Stimulated activated CD8-positive, alpha-beta memory T cell treated with anti-CD3 and anti-CD28 coated beads, Interleukin-7, amount 100 ng/mL, for 1 hour (primary cell): ENCODE measurements at places on chromosomes 2 and 18.

GRCh38 chr2:127637725-127638252, 8.2 kb upstream of the GPR17 start:
- no peak for DNase-seq

- DNase-seq, result no peak
Observed at GRCh38 chr2:40384233-40384632, 67.7 kb downstream of the SLC8A1 start.

DNA sequence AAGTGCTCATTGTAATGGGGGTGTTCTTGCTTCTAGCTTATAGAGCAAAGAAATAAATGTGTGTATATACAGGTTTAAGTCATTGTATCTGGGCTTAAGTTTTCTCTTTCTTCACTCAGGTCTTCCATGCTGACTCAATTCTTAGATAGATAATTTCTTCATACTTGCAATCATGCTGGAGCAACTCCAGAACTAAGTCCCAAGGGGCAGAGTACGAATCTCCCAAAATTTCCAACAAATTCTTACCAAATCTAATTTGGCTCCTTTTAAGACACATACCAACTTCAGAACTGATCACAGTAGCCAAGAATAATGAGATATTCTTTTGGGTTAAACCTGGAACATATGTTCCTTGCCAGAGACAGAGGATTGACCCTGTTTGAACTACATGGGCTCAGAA, 4.3 kb upstream of the SPAG16 start:
- no peak for DNase-seq

DNA sequence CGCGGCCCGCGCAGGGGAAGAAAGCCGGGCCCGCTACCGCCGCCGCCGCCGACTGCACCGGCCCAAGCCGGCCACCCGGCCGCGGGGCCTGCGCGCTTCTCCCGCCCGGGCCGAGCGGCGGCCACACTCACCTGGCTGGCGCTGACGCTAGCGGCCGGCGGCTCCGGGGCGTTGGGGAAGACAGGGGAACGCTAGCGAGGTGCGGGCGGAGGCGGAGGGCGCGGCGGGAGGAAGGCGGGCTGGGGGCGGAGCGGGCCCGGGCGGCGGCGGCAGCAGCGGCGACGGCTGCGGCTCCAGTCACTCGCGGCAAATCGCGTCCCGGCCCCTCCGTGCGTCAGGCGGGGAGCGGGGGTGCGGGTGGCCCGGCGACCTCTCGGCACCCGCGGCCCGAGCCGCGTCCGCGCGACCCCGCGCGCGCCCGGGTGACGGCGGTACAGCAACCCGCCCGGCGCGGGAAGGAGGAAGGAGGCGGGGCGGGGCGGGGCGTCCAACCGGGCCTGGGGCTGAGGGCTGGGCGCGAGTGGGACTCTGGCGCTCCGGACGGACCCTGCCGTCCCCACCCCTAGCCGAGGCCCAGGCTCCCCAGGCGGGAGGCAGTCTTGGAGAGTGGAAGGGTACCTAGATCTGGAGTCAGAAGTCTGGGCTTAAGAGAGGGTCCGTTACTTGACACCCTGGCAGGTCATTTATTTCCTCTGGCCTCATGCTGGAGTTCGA, at the start of gene SESTD1:
Gene SESTD1 (minus strand): TSS at position 465 of the 714 bp plus-strand sequence. CDS start 72,991 bp downstream, outside the sequence.
- DNase-seq, result no peak

GRCh38 chr2:177689623-177690022, 297.1 kb downstream of the AGPS start:
- DNase-seq, result no peak

- DNase-seq, result no peak
Observed at GRCh38 chr18:36471393-36471792, 173.9 kb downstream of the FHOD3 start.

DNA sequence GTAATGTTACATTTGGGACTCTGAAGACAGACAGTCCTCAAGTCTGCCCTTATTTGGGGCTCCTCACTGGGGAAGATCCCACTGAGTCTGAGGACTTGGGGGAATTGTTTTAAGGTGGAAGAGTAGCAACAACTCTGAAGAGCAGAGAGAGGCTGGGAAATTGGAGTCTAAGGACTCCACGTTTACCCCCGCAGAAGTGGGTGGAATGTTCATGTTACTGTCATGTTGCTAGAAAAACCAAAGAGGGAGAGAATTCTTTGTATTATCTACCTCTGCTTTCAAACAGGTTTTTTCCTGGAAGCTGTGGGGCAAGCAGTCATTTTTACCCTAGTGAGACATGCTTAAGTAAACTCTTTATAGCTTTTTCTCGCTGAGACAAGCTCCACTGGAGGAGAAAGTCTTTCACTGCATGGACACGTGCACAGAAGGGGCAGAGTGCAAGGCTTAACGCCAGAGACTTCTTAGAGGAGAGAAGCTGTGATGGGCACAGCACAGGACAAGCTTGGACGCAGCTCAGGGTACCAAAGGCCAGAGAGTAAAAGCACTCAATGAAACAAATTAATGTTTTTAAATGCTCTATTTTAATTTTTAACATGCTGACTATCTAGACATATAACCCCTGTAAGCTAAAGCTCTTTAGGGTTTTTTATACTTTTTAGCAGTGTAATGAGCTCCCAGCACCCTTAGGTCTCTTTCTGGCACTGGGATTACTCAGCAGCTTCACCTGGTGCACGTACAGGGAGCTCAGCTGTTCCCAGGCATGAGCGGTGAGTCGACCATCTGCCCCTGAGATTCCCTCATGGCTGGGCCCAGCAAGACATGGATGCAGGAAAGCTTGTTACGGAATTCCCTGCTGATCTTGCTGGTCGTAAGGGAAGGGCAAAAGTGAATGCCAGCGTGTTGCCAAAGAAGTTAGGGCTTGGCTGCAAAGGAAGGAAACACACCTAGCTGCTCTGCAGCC, 54.5 kb upstream of the BIN1 start:
- DNase-seq, result no peak

DNA sequence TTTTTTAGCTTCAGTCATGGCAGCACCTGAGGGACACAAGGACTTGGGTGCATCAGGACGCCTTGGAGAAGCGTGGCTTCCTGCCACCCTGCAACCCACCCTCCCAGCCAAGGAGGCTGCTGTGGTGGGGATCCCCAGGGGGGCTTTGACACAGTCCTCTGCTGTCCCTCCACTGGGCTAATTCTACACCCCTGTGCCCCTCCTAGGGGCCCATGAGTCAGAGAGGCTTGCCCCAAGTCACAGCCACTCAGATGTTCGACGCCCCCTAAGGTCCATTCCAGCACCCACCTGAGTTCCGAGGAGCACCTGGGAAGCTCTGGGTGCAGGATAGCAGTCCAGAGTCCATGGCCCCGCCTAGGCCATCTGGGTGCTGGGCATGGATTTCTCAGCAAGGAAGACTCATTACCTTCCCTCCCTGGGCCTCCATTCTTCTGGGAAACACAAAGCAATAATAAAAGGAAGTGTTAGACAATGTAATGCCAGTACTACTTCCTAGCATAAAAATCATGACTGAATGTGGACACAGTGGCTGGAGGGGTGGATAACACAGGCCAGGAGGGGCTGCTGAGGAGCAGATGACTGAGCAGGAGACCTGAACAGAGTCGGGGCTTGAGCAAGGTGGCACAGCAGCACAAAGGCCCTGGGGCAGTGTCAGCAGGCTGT, 3.7 kb downstream of the ALPG start:
- DNase-seq, result no peak

GRCh38 chr2:160411167-160411566, 82.4 kb downstream of the RBMS1 start:
- DNase-seq, result no peak

GRCh38 chr2:56132138-56132537, 51.7 kb upstream of the CCDC85A start:
- no peak for DNase-seq

DNA sequence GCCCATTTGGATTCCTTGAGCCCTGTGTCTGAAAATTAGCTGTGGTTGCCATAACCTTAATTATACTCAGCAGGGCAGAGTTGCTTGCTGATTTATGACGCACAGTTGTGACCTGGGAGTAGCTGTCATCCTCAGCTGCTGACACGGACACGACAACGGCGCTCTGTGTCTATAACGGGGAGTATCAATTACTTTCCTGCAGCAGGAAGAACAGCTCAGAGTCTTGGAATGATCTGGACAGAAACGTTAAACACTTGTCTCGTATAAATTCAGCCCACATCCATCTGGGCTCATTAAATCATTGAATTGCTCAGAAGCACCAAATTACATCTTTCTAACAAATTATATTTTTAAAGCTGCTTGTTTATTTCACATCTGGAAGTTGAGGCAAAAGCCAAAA, 116.3 kb downstream of the SEPTIN10 start:
- no peak for DNase-seq

- no peak for DNase-seq
Observed at GRCh38 chr18:39425172-39425850, 1859.7 kb upstream of the CELF4 start.

DNA sequence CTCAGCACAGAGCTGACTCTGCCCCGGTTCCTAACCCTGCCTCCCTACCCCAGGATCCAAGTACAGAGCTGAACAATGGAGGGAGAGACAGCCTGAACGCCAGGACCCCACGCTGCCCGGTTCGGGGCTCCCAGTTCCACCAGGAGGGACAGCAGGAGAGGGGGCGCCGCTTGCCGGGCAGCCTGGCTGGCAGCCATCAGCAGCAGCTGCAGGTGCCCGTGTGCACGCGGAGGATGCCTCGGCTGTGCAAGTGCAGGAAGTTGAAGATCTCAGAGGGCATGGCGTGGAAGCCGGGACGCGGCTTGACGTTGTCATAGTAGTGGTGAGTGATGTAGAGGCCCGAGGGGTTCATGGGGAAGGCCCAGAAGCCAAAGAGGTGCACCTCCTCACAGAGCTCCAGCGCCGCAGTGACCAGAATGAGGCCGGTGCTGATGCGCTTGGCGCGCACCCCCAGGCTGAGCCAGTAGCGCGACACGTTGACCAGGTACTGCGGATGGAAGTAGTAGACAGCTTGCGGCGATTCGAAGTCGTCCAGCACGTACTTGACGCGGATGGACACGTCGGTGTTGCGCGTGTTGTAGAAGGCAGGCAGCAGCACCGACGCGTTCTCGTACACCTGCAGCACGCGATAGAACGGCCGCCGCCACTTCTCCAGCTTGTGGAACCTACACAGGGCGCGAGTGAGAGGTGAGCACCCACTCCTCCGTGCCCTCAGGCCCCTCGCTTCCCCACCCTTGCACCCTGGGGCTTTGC, 23.0 kb upstream of the LOXHD1 start:
- DNase-seq, result no peak

GRCh38 chr2:15045054-15045453, 412.5 kb downstream of the LRATD1 start:
- DNase-seq, result no peak

- no peak for DNase-seq
Observed at GRCh38 chr2:182372661-182373060, 54.2 kb downstream of the PDE1A start.

DNA sequence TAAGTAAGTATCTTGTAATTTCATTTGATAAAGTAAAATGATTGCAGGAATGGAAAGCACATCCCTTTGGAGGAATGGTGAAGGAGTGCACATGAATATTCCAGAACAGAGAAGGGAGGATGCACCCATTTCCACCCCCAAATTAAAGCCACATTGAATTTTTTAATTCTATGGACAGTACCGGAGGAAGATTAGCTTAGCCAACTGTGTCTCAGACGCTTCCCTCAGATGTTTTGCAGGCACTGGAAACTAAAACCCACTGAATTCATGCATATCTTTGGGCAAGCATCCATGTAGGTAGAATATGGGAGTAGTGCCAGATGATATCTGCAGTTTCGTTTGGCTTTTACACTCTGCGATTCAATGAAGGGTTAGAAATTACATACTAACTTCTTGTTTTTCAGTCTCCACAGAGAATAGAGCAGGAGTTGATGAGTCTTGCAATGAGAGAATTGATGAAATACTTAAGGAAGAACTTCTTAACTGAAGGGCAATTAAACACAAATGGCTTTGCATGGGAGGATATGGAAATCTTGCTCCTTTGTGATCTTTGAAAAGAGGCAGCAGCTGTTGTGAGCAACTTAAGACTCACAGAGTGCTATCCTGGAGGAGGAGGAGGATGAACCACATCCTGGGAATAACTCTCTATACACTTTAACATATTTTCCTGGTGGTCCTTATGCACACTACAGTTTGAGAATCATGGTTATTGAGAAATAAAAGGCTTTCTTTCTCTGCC, 71.7 kb upstream of the MYO3B start:
- DNase-seq, result no peak

DNA sequence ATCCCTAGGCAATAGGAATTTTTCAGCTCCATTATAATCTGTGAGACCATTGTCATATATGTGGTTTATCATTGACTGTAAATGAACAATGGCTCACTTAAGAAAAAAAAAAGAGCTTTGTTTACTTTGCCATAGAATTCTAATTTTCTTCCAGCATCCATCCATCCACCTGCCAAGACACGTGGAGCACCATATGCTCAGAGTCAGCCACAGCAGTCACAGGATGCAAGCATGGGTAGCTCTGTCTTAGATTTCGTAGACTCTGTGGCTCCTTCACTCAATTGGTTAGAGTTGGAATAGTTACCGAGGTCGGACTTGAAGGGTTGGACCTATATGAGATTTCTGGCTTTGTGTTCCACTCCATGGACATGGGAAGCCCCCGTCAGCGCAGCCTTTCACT, 75.6 kb downstream of the COA5 start:
- DNase-seq, result no peak

DNA sequence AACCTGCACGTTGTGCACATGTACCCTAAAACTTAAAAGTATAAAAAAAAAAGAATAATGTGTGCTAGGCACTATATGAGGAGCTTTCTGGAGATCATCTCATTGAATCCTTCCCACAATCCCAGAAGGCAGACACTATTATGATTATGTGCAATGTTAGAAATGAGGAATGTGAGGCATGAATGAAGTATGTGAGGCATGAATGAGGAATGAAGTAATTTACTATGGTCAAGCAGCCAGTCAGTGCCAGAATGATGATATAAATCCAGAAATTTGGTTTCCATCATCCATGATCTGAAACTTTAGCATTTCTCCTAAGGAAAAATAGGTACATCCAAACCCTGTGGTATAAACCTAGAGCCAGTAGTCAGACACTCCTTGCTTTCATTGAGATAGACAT, 42.0 kb downstream of the CCDC148 start:
- no peak for DNase-seq

- no peak for DNase-seq
Observed at GRCh38 chr2:207970147-207970825, 55.0 kb downstream of the PLEKHM3 start.

GRCh38 chr2:72077702-72078169, 69.9 kb downstream of the CYP26B1 start:
- DNase-seq, result no peak

DNA sequence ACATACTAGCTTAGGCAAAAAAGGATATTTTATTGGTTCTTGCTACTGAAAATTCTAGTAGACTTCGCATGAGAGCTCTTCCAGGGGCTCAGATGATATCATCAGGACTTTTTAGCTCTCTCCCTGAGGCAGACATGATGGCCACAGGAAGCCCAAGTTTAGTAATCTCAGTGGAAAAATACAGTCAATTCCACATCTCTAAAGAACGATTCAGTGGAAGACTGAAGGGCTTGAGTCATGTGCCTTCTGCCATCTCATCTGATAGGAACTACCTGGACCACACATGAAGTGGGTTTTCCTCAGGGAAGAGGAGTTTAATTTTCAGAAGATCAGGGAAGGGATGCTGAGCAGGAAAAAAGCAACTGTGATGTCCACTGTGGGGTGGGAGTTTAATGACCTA, 117.3 kb downstream of the TTC27 start:
- no peak for DNase-seq
